ENCODE measurements at places on chromosomes 7 and 10.

DNA sequence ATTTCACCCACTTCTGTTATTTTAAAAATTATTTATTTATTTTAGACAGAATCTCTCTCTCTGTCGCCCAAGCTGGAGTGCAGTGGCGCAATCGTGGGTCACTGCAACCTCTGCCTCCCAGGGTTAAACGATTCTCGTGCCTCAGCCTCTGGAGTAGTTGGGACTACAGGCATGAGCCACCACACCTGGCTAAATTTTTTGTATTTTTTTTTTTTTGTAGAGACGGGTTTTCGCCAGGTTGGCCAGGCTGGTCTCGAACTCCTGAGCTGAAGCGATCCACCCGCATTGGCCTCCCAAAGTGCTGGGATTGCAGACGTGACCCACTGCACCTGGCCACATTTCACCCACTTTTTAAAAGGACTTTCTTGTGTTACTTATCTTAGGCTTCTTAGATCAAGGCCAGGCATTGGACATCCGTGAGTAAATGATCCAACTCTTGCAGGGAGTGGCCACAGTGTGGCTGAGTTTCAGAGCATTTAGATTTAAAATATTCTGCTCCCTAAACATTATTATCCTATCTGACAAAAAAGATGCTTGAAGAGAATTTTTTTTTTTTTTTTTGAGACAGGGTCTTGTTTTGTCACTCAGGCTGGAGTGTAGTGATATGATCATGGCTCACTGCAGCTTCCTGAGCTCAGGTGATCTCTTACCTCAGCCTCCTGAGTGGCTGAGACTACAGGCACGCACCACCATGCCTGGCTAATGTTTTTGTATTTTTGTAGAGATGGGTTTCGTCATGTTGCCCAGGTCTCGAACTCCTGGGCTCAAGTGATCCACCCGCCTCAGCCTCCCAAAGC, 14.4 kb downstream of the SNX10 start:
- DNase-seq: no peak

- peak; percentile 1 for DNase-seq
These were observed 68.9 kb downstream of the MYOF start for GRCh38 chr10:93413252-93413689.

GRCh38 chr10:42932735-42933447, 144.0 kb upstream of the RET start:
- peak; percentile 32 for DNase-seq

DNA sequence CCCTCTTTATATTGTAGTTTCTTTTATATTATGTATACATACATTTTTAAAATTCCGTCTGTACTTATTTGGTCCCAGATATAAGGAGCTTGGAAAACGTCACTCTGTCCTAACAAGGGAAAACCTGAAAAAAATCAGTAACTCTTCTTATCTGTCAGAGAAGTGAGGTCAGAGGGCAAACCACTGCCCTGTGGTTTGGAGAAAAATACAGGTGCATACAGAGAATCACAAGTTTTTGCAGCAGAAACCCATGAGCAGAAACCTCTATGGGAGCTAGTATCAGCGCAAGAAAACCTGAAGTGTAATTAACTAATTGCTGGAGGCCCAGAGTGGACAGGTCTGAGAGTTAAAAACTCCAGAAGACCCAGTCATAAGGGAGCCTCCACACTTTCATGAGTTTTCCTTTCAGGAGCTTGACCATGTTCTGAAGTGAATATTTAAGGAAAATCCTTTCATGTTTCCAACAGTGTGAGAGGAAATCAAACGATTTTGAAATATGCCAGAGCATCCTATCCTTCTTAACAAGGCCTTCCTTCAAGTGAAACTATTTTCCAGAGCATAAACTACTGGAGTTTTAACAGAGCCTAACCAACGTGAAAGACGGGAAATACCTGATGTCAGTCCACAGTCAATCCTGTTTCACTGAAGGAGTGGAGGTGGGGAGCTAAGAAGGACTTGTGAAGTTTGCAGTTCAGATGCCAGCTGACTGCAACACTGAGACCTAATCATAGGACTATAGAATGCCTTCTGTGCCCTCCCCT, 290.8 kb upstream of the BMPER start:
- DNase-seq: no peak

DNA sequence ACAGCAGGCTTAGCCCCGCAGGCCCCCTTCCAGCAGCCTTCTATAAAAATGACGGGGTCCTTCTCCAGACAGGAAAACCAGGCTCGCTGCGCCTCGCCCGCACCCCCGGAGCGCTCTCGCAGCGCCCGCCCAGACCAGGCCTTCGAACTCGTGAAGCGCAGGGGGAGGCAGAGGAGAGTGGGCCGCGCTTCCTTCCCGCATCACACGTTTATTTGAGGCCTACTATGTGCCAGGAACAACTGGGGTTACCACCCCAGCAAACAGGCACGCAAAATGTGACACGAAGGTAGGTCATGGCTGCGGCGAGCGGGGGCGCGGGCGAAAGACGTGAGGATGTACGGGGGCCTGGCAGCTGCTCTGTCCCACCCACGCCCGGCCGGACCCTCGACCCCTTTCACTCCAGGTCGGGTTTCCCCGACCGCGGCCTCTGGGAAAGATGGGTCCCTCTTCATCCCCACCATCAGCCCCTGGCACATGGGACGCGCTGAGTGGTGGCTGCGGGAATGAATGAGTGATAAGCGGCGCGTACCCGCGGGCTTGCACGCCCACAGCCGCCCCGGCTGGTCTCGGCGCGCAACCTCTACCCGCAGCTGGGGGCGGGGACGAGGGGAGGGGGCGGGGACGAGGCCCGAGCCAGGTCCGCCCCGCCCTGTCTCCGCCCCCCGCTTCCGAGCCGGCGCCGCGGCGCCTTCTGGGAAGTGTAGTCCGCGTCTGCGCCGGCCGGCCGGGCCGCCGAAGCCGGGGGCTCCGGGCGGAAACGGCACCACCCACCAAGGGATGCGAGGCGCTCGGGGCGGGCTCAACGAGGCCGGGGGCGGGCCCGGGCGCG, 59.1 kb downstream of the ZNF467 start:
- peak; percentile 90 for DNase-seq

DNA sequence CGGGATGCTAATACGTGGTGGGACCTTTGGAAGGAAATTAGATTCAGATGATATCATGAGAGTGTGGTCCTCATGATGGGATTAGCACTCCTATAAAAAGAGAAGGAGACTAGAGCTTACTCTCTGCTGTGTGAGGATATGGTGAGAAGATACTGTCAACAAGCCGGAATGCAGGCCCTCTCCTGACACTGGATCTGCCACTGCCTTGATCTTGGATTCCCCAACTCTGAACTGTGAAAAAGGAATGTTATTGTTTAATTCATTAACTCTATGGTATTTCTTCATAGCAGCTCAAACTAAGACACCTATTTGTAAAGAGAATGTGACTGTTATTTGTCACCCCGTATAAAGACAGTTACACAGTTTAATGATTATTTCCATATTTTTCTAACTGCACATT, 1227.5 kb upstream of the C7orf33 start:
- DNase-seq: no peak

GRCh38 chr7:11216276-11216675, 242.6 kb downstream of the PHF14 start:
- no peak for DNase-seq

GRCh38 chr10:51080311-51081006, 6.2 kb downstream of the PRKG1 start:
- no peak for DNase-seq

- DNase-seq: no peak
These were observed 10.2 kb downstream of the KIAA1549 start for GRCh38 chr7:138970952-138971351.

DNA sequence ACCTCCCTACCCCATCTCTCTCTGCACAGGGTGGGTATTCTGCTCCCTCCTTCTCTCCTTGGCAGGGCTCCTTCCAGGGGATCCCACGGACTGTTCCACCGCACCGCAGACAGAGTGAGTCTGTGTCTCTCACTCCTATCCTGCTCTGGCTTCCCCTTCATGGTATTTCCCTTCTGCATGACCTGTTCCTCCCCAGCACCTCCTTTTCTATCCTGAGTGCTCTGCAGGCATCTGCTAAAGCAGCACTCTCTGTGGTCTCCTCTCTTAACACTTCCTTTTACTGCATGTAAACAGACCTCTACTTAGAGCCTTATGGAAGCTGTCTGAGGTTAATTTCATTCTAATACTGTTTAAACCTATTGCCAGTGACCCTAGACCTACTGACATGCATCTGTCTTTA, 171.5 kb downstream of the CCSER2 start:
- DNase-seq: no peak

- no peak for DNase-seq
These were observed 457 bp downstream of the NSUN5 start for GRCh38 chr7:73308074-73308664.

DNA sequence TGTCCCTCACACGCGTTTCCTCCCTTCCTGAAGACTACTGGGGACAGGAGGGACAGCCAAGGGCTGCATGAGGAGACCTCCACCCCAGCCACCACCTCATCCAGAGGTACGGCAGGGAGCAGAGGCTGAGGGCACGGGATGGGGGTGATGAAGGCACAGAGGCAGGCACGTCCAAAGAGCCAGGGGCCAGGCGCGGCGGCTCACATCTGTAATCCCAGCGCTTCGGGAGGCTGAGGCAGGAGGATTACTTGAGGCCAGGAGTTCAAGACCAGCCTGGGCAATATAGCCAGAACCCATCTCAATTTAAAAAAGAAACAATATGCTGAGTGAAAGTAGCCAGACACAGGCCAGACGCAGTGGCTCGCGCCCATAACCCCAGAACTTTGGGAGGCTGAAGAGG, 3.3 kb downstream of the MICALL2 start:
- no peak for DNase-seq

Measured in stimulated activated CD8-positive, alpha-beta memory T cell treated with anti-CD3 and anti-CD28 coated beads, Interleukin-4, amount 100 ng/mL, for 1 hour (primary cell).